ENCODE measurements at places on chromosomes 7 and 10.

DNA sequence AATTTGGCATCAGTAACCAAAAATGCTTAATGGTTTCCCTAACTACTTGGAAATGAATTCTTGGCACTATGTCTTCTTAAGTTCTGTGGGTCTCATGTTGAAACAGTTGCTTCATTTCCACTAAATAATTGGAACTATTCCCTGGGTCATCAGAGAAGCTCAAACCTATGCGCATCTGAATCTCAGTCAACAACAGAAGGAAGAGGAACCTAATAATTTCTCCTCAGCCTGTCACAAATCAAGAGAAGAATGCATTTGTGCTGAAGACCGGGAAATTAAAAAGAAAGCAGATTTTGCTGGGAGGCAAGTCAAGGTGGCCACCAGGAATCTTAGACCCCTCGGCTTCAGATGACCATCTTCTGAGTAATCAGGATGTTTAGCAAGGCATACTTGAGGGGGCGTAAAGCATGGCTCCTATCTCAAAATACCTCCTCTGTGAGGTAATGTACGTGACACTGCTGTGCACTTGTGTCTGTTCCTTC is 41.4 kb downstream of the TOMM7 start:
- peak; percentile 37 for DNase-seq

GRCh38 chr10:117165538-117166417 is 27.7 kb upstream of the VAX1 start:
- no peak for DNase-seq

DNA sequence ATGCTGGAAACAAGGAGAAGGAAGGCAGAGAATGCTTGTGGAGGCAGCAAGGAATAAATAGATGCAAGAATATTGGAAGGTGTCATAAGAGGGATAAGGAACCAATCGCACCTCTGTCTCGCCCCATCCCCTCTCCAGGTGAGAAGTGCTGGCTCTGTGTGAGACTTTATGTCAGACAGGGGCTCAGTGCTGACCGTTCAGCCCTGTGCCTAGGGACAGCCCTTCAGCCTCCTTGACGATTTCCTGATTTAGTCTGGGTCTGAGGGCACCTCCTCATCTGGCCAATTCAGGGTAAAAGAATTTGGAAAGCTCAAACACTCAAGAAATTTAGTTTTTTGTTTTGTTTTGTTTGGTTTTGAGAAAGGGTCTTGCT is 54.9 kb downstream of the FAM241B start:
- DNase-seq = no peak

GRCh38 chr7:148941598-148942275 is 57.6 kb upstream of the EZH2 start:
- peak; percentile 62 for DNase-seq

GRCh38 chr7:90625562-90625961 is 29.4 kb downstream of the CDK14 start:
- DNase-seq = peak; percentile 44

Measured in NCI-H446 treated with DMSO at 0.1 percent for 48 hours (cell line).